ENCODE measurements at places on chromosomes 7 and 10.
A peak's percentile ranks its signal among the peaks of the same experiment; 100 is the strongest.

GRCh38 chr10:103681617-103682399, 173.6 kb downstream of the SH3PXD2A start:
- ATAC-seq = no peak

DNA sequence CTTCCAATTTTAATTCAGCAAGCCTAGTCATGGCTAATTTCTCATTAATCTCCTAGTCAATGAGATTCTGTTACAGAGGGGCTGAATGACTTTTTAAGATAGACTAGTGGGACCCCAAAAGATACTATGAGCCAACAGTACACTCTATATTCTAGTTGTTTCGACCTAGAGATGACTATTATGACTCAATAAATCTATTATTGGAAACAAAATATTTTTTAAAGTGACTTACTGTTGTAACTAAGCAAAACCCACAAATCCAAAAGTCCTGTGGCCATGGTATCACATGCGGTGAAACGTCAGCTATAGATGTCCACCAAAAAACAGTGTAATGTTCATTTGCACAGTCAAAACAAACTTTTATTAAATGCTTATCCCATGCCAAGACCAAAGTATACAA, 95.3 kb upstream of the ADO start:
- no peak for ATAC-seq

DNA sequence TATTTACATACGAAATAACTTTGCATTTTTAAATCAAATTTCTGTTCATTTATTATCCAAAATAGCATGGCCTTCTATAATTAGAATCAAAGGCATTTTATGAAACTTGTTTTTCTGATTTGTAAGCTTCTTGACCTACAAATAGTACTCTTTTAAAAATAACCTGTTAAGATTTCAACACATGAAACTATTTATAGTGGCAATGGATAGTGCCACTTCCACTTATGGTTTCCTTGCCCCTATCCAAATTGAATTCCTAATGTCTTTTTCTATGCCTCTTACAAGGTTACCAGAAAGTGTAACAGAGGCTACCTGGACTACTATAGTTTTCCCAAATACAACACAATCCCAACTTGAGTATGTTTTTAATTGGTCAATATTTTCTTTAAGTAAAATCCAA, 263.5 kb downstream of the SEMA3D start:
- ATAC-seq = no peak

DNA sequence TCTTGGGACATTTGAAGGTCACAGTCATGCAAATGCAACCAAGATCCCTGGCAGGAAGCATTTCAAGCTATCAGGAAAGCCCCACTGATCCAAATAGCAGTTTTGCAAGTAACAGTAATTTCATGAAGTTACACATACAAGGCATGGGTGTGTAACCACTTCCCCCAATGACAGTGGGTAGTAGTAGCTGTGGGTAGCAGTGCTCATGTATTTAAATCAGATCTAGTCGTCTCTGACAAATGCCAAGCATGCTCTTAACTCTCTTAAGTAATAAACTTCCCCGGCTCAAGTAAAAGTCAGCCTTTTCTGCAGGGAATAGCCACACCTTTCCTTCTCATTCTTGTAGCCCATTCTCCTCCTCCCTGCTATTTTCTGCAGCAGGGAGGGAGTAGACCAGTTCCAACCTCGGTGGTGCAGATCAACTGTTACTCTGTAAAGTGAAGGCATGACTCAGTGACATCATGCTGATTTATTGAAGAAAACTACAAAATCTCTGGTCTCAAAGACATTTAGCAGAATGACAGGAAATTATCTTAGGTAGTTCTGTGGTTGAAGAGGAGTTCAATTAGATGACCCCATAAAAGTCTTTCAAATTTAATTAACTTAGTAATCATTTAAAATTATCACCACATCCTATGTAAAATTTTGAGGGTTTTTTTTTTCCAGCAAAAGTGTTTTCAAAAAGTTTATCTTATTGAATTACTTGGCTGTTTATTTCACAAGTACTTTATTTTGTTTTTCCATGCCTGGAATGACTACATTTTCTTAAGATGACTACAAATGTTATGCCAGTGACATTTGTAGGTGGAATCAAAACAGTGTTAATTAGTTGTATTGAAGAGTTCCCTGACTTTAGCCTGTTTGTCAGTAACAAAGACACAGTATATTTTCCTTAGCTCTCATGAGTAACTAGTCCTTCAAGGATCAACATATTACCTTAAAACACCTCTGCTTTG, 568.3 kb downstream of the INHBA start:
- no peak for ATAC-seq

DNA sequence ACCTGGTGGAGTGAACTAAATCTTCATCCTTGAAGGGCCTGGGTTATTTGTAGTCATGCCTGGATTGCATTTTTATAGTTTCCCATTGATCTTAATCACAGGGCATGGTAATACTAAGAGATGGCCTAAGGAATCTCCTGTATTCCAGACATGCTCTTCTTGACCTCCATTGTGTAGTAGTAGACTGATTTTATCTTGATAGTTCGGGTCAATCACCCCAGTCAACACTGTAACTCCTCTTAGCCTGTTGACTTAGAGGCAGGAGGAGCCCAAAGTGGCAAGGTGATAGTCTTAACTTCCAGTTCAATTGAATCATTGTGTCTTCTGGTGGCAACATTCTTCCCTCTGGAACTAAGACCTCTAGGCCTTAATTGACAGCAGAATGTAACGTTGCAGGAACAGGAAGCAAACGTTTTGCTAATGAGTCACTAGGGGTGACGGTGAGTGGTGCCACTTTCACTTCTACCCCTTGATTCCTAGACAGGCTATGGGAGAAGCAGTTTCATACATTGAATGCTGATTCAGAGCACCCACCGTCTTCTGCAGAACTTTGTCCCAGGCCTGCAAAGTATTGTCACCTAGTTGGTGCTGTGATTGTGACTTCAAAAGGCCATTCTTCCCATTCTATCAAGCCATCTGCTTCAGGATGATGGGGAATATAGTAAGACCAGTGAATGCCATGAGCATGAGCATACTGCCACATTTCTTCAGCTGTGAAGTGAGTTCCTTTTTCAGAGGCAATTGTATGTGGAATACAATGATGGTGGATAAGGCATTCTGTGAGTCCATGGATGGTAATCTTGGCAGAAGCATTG, 24.0 kb upstream of the PAPSS2 start:
- peak; percentile 82 for ATAC-seq

- ATAC-seq = no peak
These were observed 63.1 kb downstream of the DOCK4 start for GRCh38 chr7:112143136-112143535.

DNA sequence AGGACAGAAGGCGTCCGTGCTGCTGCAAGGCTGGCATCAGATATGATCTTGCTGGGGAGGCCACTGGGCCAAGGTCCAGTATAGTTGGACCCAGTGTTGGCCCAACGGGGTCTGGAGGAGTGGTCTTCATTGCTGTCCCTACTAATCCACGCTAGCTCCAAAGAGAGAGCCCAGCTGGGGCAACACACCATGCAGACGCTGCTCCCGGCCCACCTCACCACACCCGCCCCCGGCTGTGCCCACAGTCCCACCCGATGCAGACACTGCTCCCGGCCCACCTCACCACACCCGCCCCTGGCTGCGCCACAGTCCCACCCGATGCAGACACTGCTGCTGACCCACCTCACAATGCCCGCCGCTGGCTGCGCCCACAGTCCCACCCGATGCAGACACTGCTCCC, 121.5 kb downstream of the VIPR2 start:
- ATAC-seq = no peak

GRCh38 chr10:84140036-84140379, 699 bp downstream of the GHITM start:
- no peak for ATAC-seq

DNA sequence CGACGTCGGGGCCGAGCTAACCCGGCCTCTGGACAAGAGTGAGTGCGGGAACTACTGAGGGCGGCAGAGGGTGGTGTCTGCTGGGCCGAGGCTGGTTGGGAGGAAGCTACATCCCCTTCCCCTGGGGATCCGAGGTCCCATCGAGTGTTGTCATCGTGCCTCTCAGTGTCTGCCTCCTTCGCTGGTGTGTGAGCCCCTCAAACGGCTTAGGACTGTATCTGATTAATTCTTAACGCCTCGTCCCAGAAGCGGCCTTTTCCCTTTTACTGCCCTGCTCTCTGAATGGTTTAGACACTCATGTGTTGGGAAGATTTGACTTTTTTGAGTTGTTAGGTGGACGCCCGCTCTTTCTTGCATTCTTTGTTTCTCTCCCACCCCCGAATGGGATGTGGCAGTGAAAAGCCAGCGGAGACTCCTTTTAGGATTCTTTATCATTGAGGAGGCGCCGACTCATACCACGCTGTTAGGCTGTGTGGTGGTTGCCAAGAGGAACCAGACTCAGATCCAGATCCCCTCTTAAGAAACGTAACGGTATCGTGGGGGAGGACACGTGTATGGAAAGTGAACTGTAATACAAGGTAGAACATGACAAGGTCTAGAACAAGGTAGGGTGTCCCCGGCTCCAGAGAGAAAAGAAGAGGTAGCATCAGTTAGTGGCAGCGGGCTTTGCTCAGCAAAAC, 631 bp downstream of the SUPV3L1 start:
- peak; percentile 53 for ATAC-seq

DNA sequence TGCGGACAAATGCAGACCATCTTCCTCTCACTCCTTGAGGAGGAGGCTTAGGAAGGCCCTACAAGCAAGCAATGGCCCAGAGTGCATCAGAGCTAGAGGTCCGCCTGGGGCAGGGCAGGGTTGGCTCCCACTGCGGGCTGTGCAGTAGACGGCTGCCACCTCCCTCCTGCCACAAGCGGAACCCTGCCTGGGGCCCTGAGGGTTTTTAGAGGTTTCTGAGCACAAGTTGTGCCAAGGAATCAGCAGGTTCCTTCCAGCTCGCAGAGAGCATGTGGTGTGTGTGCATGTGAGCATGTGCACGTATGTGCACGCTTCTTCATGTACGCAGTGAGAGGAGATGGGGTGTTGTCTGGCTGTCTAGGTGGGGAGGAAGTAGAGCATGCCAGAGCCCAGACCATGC, 25.9 kb upstream of the SMARCD3 start:
- ATAC-seq = no peak

DNA sequence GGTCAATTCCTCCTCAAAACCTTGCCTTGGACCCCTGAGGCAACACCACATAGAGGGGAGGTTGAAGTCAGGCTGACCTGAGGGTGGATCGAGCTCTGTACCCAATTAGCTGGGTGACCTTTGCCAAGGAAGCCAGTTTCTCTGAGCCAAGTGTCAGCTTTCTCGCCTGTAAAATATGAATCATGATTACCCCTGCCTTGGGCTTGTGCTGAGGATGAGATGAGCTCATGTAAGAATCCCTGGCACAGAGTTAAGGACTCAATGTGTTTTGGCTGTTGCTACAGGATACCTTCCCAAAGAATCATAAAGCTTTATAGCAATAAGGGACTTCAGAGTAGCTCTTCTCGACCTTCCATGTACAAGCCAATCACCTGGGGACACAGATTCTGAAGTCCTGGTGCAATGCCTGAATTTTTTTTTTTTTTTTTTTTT, 43.5 kb upstream of the CACUL1 start:
- ATAC-seq = no peak

DNA sequence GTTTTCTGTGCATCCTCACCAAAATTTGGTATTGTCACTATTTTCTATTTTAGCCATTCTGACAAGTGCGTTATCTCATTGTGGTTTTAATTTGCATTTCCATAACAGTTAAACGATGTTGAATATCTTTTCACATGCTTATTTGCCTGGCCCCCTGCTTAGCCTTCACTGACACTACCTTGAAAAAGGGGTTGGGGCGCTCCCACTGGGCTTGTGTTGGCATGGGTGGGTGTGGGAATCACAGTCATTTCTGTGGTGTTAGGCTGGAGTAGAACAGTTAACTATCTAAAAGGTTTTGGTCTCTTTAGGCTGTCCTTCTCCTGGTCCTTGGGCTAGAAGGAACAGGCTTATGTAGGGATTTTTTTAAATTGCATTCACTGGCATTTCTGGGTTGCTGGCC, 72.2 kb upstream of the TMEM140 start:
- no peak for ATAC-seq

DNA sequence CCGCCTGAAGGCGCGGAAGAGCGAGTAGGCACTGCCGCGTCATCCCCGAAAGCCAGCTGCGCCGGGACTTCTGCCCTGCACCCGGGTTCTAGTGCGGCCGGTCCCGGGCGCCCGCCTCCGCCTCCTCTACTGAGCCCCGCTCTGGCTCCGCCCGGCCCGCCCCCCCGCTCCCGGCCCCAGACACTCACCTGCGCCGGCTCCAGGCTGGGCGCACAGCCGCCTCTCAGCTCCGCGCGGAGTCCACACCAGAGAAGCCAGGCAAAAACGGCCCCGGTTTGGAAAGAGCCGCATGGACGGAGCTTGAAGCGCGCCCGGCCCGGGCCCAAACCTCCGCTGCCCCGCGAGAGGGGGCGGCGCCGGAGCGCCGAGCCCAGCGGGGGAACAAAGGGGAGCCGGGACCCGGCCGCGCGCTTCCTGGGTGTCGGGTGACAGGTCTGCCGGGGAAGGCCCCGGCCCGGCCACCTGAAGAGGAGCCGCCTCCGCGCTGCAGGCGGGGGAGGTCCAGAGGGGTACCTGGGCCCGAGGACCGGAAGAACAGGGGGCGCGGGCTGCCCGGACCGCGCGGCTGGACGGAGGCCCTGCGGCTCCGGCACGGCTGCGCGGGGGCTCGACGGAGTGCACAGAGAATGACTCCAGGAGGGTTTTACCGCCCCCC, 168.2 kb downstream of the NRF1 start:
- ATAC-seq = peak; percentile 36

GRCh38 chr10:92811986-92812385, 36.3 kb upstream of the EXOC6 start:
- ATAC-seq = no peak

DNA sequence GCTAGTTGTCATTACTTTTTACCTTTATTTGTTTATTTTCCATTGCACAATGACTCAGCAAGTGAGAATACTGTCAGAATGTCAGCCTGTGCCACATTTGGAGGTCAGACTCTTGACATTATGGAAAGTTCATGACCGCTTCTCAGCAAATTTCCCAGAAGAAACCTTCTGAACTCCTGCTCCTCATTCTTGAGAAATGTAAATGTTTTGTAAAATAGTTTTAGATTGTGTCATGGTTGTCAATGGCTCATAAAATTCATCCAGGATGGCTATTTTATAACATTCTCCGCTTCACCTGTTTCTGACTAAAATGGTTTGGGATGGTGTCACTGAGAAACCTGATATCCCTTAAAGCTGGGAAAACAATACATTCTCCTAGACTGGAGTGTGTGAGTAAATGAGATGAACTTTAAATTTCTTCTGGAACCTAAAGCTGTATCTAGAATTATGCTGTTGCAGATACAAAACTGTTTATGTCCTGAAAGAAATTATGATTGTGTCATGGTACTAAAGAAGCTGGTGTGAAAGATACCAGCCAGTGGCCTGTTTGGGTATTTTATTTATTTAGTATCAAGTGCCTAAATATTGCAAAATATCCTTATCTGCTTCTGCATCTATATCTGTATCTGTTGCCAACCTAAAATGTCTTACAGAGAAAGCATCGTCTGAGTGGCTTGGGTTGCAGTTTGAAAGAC, 671.7 kb downstream of the GATA3 start:
- no peak for ATAC-seq

Data from activated CD4-positive, CD25-positive, alpha-beta regulatory T cell treated with anti-CD3 and anti-CD28 coated beads, Interleukin-2, amount 50 U/mL, for 24 hours (primary cell).